Stimulated activated CD4-positive, alpha-beta T cell treated with anti-CD3 and anti-CD28 coated beads, Interleukin-2, amount 100 ng/mL, for 4 hours (primary cell): ENCODE measurements at places on chromosomes 1 and 21.
A peak's percentile ranks its signal among the peaks of the same experiment; 100 is the strongest.

DNA sequence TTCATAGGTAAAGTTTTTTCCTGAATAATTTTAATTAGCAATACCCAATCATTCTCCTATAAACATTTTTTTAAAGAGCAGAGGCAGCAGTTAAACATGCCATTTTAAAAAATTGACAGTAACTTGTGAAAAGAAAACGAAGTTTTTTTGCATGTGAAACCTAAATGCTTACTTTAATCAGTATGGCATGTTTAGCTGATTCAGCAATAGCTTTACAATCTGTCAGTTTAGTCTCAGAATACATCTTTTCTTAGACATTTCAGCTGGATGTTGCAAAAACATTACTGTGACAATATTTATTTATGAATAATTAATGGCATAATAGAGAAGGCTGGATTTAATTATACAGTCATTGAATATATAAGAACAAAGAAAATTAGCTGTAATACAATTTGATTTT lies 1132.4 kb upstream of the ADGRL2 start:
- DNase-seq: no peak

- DNase-seq: no peak
These were observed 15.6 kb upstream of the HHAT start for GRCh38 chr1:210313046-210313595.

- DNase-seq: no peak
These were observed 6.6 kb downstream of the PEF1 start for GRCh38 chr1:31637915-31638673.

GRCh38 chr1:227134686-227135314 lies 183.5 kb downstream of the CDC42BPA start:
- no peak for DNase-seq

DNA sequence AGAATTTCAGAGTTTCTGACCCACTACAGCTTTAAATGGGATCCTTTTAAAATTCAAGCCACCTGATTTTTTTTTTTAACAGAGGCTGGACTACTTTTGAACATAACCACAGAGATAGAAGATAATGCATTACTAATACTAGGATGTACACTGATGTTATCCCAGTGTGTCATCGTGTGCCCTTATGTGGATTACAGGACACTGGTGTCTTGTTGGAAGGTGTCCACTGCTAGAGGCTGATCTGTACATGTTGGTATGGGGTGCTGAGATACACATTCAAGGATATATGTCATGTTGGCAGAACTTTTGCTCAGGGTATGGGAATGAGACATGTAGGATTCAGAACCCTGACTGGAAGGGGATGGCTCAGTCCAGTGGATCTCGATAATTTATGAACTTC lies 56.3 kb downstream of the INAVA start:
- no peak for DNase-seq

- no peak for DNase-seq
These were observed 37.2 kb upstream of the IPO9 start for GRCh38 chr1:201791779-201792173.

GRCh38 chr1:2408859-2409276 lies 3.5 kb downstream of the PEX10 start:
- DNase-seq: no peak

DNA sequence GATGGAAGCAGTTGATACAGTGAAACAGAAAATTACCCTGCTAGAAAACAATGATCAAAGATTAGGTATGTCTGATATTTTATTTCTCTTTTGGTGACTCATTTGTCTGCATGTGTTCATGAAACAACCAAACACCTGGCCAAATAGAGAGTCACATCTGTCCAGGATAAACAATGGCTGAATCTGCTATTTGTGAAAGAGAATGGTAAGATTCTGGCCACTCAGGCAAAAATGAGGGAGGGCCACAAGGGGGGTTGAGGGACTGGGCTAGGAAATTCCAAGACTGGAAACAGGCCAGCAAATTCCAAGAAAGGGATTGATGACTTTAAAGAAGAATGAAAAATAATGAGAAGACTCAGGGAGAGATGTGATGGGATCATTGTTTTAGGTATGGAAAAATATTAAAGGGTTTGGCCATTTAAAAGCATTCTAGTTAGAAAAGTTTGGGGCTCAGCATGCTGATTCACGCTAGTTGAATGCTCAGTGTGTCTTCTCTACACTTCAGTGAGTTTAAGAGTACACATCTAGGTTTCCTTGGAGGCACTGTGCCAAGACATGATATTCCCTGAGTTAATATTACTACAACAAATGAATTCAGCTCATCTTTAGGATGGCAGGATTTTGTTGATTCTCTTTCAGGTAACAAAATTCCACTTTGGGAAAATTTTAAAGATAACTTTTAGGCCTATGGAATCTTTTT lies 44.9 kb downstream of the TRAF5 start:
- DNase-seq: no peak

GRCh38 chr1:70353601-70354331 lies 756 bp downstream of the ANKRD13C start:
- DNase-seq: no peak

DNA sequence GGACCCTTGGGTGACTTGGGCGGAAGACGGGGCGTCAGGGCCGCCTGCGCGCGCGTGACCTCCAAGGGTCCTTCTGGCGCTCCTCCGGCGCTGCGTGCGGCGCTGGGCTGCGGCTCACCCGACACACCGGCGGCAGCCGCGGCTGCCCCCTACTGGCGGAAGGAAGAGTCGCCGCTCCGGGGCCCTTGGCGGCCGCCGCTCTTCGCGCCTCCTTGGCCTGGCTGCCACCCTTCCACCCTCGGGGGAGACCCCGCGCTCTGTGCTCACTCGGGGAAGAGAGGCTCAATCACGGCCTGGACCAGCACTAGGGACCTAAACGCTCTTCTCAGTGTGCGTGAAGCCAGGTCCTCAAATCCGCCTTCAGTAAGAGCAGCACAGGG lies 89.7 kb downstream of the DMRTA2 start:
- peak; percentile 14 for DNase-seq

DNA sequence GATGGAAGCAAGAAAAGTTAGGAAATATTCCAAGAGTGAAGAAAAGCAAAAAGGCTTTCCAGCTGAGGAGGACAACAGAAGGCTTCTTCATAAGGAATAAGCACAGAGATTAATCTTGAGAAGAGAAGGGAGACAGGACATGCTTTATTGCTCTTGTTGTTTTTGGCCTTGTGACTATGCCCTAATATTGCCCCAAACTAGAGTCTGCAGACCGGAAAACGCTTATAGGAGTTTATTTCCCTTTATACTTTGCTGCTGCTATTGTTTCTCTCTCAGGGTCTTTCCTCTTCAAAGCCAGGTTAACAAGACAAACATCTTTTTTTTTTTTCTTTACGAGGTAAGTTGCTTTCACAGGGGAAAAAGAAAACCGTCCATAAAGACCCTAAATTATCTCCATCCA lies 991.4 kb downstream of the ADGRL2 start:
- no peak for DNase-seq

DNA sequence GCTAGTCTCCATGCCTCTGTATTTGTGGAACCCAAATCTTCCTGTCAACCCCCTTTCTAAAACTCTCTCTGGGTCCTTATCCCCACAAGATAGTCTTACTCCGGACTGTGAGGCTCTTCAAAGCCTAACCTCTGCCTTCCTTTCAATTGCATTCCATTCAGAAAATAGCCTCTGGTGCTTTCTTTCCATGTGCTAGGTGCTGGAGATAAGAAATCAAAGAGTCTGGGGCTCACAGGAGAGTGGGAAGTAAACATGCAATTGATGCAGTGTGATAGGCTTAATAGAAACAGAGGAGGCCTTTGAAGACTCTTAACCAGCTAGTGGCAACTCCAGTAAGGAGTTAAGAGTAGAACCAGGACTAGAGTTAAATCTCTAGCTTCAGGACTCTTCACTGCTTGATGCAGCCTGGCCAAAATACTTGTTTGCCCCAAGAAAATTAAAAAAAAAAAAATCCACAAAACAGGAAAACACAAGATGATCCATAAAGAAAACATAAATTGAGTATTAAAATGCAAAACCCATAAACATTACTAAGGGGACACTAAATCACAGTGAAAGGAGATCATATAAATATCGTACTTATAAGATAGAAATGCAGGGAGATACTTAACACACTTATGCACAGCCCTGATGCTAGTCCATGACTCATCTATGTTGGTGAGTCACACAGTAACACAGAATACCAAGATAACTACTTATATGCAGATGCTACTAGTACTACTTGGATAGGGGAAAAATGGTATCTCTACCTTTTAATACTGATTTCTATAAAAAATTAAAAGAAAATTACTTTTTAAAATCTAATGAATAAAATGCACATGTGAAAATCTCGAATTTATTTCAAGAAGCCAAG lies 341.5 kb downstream of the KCNH1 start:
- no peak for DNase-seq

GRCh38 chr1:86860020-86860419 lies 53.9 kb downstream of the SELENOF start:
- DNase-seq: no peak

DNA sequence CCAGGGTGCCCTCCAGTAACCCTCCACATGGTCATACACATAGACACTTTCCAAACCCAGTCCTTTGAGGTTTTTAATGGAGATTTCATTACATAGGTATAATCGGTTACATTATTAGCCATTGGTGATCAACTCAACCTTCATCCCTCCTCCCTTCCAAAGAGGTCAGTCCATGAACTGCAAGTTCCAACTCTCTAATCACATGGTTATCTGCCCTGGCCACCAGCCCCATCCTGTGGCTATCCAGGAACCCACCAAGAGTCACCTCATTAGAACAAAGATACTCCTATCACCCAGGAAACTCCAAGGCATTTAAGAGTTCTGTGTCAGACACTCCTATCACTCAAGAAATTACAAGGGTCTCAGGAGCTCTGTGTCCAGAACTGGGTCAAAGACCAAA lies 12.2 kb downstream of the ATP1A4 start:
- DNase-seq: no peak

DNA sequence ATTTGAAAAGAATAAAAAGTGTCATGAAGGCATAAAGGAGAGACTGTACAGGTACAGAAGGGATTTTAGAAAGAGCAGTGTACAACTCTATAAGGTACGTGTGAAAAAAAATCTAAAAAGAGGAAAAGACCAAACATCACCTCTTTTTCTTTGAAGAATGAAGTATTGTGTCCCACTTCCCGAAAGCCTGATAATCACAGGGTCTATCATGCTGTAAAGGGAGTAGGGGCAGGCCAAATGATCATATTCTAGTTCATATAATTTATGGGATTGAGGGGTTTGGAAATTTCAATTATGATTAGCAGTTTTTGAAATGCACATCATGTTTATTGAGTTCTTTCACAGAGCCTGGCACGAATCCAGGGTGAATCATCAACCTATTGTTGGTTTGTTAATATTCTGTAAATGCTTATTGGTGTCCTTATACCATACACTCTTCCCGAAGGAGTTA lies 910 bp upstream of the RERE start:
- DNase-seq: no peak

DNA sequence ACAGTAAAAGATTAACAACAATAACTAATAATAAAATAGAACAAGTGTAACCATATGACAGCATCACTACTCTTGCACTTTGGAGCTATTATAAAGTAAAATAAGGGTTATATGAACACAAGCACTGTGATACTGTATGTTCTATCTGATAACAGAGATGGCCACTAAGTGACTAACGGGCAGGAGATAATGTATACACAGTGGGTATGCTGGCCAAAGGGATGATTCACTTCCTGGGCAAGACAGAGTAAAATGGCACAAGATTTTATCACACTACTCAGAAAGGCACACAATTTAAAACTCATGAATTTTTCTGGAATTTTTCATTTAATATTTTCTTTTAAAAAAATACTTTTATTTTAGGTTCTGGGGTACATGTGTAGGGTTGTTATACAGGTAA lies 12.3 kb downstream of the SLC9C2 start:
- DNase-seq: no peak

GRCh38 chr1:37437087-37437486 lies 37.3 kb upstream of the ZC3H12A start:
- no peak for DNase-seq

- DNase-seq: no peak
These were observed at the start of gene HES2 for GRCh38 chr1:6419804-6420453. TSS of gene HES2 (minus strand) at chr1:6419919. CDS start at chr1:6419820, 99 bp downstream.

- DNase-seq: no peak
These were observed 45.1 kb downstream of the SLX9 start for GRCh38 chr21:44984792-44985440.

GRCh38 chr21:15004721-15005370 lies 60.0 kb downstream of the NRIP1 start:
- no peak for DNase-seq
